NCI-H2171 (cell line): ENCODE measurements at places on chromosomes 4 and X.

GRCh38 chr4:150582146-150582872 is at the start of gene MAB21L2:
MAB21L2 (plus strand) TSS chr4:150582151; CDS start chr4:150583030, 879 bp downstream.
- no peak for DNase-seq

GRCh38 chr4:80215449-80216052 is 18.2 kb downstream of the PRDM8 start:
- DNase-seq = no peak

- no peak for DNase-seq
Observed at GRCh38 chrX:123424546-123424945, 240.5 kb downstream of the GRIA3 start.

GRCh38 chr4:138400543-138400942 is 158.4 kb upstream of the SLC7A11 start:
- no peak for DNase-seq

DNA sequence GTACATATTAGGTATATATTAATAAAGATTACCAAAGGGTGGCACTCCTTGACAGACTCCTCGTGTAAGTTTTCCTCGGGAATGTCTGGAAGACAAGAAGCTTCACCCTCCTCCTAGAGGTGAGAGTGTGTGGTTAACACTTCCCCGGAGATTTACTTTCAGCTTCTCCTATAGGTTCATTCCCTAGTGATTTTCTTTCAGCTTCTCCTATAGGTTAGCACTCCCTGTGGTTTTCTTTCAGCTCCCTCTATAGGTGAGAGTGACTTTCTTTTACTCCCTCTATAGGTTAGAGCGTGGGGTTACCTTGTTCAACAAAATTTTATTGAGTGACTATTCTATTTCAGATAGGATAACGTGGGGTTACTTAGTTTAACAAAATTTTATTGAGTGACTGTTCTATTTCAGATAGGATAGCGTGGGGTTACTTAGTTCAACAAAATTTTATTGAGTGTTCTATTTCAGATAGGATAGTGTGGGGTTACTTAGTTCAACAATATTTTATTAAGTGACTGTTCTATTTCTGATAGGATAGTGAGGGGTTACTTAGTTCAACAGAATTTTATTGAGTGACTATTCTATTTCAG is 106.0 kb upstream of the PLAC1 start:
- DNase-seq = peak; percentile 15
